ENCODE measurements at places on chromosomes 16 and 17. TPM values are rescaled to one million over a fixed set of nuclear protein-coding genes. Genes with fewer than 3 reads are reported as not detected.

TGFB1I1 gene
- 55.6 TPM for total RNA-seq

TMC8 gene
- total RNA-seq, result not detected

WFDC1 gene
- total RNA-seq, result not detected

METTL9 gene
- total RNA-seq, result 190 TPM

KRTAP9-1 gene
- not detected for total RNA-seq

ZNF232 gene
- total RNA-seq, result 7.8 TPM

FADS6 gene
- total RNA-seq, result not detected

TMEM100 gene
- total RNA-seq, result 12.1 TPM

COG4 gene
- 161 TPM for total RNA-seq

TPSAB1 gene
- total RNA-seq, result not detected

SDR42E1 gene
- 0.38 TPM for total RNA-seq

KRTAP4-9 gene
- not detected for total RNA-seq

TBC1D28 gene
- total RNA-seq, result not detected

NPIPB13 gene
- 0.57 TPM for total RNA-seq

CHAD gene
- total RNA-seq, result not detected

HOXB3 gene
- 12.1 TPM for total RNA-seq

KRT25 gene
- not detected for total RNA-seq

CD300LF gene
- not detected for total RNA-seq

EPX gene
- total RNA-seq, result not detected

SUZ12 gene
- total RNA-seq, result 15.7 TPM

FAM20A gene
- not detected for total RNA-seq

CBX2 gene
- 6.7 TPM for total RNA-seq

SLC7A5 gene
- 21.9 TPM for total RNA-seq

BTBD17 gene
- total RNA-seq, result not detected

KRT31 gene
- total RNA-seq, result not detected

CMTM3 gene
- total RNA-seq, result 30.2 TPM

TUBG2 gene
- total RNA-seq, result 30.7 TPM

C16orf86 gene
- total RNA-seq, result 4.6 TPM

KRT20 gene
- total RNA-seq, result not detected

KRTAP3-1 gene
- not detected for total RNA-seq

MT1G gene
- total RNA-seq, result not detected

FGF11 gene
- total RNA-seq, result 23.8 TPM

MYLK3 gene
- total RNA-seq, result not detected

PRKCB gene
- not detected for total RNA-seq

CACNG5 gene
- total RNA-seq, result not detected

NXPH3 gene
- 0.19 TPM for total RNA-seq

BRIP1 gene
- 17.0 TPM for total RNA-seq

ASIC2 gene
- total RNA-seq, result not detected

WNT9B gene
- not detected for total RNA-seq

TMC7 gene
- 2.8 TPM for total RNA-seq

TEKT1 gene
- not detected for total RNA-seq

BEAN1 gene
- total RNA-seq, result 0.19 TPM

YBX2 gene
- total RNA-seq, result not detected

JUP gene
- not detected for total RNA-seq

RAD51C gene
- 37.5 TPM for total RNA-seq

FBXW10 gene
- not detected for total RNA-seq

SLC16A13 gene
- 0.63 TPM for total RNA-seq

ERCC4 gene
- 9.4 TPM for total RNA-seq

ABCA3 gene
- total RNA-seq, result 0.32 TPM

C1QL1 gene
- 2.5 TPM for total RNA-seq

DNAJC7 gene
- total RNA-seq, result 83.1 TPM

AOC2 gene
- total RNA-seq, result 0.11 TPM

PLEKHH3 gene
- 20.4 TPM for total RNA-seq

CHD9NB gene
- 1.8 TPM for total RNA-seq

LIG3 gene
- 24.4 TPM for total RNA-seq

PERCC1 gene
- not detected for total RNA-seq

MEIOB gene
- not detected for total RNA-seq

ARRB2 gene
- total RNA-seq, result 9.0 TPM

CCL16 gene
- not detected for total RNA-seq

RHOT1 gene
- 28.5 TPM for total RNA-seq

All from LHCN-M2 (cell line).